HepG2 (cell line): ENCODE measurements at places on chromosomes 4 and X. TPM values are rescaled to one million over a fixed set of nuclear protein-coding genes. Genes with fewer than 3 reads are reported as not detected.
A peak's percentile ranks its signal among the peaks of the same experiment; 100 is the strongest.

The OPN1MW3 gene
- not detected in 2 replicates for total RNA-seq

The PCYT1B gene
- 9.2 and 15.9 TPM in 2 replicates for total RNA-seq

The PHKA1 gene
- 5.4 and 6.8 TPM in 2 replicates for total RNA-seq

The GLRA3 gene
- total RNA-seq: not detected in 2 replicates

The RHOXF2B gene
- total RNA-seq: not detected in 2 replicates

The ARHGAP24 gene
- 0.22 and 0.55 TPM in 2 replicates for total RNA-seq

GRCh38 chr4:18134111-18134510, 112.6 kb upstream of the LCORL start:
- DNase-seq: no peak

The LONRF3 gene
- 11.6 and 13.3 TPM in 2 replicates for total RNA-seq

GRCh38 chrX:108732630-108733321, 3.6 kb downstream of the IRS4 start:
- no peak for DNase-seq

The SOX3 gene
- total RNA-seq: not detected in 2 replicates

GRCh38 chr4:149279776-149280175, 535.9 kb downstream of the IQCM start:
- DNase-seq: no peak

The COQ2 gene
- total RNA-seq: 16.4 and 17.3 TPM in 2 replicates

DNA sequence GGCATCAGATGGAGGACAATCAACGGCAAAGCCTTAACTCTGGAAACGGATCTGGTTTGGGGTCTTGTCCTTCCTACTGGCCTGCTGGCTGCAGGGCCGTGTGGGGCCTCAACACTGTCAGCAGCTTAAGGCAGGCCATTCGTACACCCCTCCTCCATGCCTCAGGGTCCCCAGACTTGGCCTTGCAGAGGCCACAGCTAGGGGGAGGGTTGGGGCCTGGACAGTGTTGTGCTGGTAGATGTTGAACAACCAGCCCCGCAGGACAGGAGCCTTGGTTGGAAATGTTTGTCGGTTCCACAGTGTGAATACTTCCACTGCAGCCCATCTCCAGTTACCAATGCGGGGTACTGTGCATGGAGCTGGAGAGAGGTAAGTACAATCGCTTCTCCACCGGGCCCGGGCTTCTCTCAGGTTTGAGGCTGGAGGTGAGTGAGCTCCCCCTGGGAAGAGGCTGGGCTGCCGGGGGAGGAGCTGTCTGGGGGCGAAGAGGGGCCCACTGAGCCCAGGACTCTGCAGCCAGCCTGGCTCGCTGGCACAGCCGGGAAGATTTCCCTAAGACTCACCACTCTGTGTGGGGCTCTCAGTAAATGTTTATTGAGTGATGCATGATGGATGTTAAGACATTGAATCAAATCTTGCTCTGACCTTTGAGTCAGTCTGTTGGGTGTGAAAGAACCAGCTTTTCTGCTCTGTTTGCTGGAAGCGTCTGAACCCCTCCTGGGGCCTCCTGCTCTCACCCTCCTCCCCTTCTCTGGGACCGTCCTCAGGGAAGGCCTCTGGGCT, 19.7 kb upstream of the GPR78 start:
- DNase-seq: no peak

GRCh38 chr4:23225564-23225963, 532.8 kb downstream of the GBA3 start:
- no peak for DNase-seq

GRCh38 chr4:153785910-153786721, 2.8 kb downstream of the SFRP2 start:
- DNase-seq: peak; percentile 3

DNA sequence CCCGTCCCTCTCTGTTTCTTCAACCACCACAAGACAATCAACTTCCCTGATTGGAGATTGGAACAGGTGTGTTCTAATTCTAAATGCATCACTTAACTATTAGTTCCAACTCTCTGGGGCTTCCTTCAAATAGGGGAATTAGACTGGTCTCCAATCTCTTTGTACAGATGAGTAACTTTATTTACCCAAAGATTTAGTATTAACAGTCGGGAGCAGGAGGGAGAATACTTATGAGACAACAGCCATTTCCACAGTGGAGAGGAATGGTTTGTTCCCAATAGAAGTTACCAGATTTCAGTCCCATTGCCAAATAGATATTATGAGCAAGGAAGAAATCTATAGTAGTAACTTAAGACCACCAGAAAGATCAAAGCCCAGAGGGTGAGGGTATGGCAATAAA, 46.2 kb downstream of the CASK start:
- DNase-seq: peak; percentile 7

The CLGN gene
- 10.0 and 17.0 TPM in 2 replicates for total RNA-seq

- DNase-seq: no peak
These were observed 180.2 kb downstream of the PALLD start for GRCh38 chr4:168677063-168677462.

GRCh38 chr4:1285790-1286553, 3.7 kb upstream of the MAEA start:
- DNase-seq: peak; percentile 50

- no peak for DNase-seq
These were observed 254.0 kb downstream of the TMA16 start for GRCh38 chr4:163748449-163748848.

The FMR1NB gene
- total RNA-seq: not detected in 2 replicates

The EXOC1 gene
- total RNA-seq: 18.4 and 23.8 TPM in 2 replicates

The KLHL4 gene
- 0.13 and 0.15 TPM in 2 replicates for total RNA-seq

The CLNK gene
- total RNA-seq: not detected in 2 replicates

DNA sequence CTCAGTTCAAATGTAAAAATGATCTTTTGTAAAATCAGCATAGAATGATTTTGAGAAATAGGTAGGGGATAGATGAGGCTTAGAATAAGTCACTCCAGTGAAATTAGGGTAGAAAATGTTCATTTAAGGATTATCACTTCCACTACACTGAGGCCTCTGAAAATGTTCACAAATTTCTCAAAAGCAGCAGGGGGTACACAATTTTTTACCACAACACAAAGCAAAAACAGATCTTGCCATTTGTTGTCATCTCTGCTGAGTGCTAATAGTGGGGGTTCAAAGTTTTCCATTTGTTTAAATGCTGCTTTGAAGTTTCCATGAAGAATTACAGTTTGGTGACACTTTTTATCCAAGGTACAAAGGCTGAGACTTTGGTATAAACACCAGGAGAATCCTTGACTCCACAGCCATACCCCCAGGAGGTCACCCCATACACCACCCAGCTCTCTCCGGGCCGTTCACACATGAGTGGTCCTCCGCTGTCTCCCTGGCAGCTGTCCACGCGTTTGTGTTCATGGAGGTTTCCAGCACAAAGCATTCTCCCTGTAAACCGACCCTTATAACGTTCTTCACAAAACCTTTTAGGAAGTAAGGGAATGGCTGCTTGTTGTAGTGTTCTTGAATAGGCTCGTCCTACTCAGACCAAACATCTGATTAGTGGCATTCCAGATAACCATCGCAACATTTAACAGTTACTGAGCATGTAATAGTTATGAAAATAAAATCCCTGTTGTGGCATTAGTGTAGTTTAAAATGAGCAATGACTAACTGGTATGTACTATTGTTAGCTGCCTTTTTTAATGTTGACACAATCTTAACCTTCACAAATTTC, 71.0 kb downstream of the PRSS12 start:
- DNase-seq: peak; percentile 18

- peak; percentile 4 for DNase-seq
These were observed 664 bp downstream of the PRSS12 start for GRCh38 chr4:118351851-118352827.

- DNase-seq: no peak
These were observed 173.3 kb downstream of the TBCK start for GRCh38 chr4:106142616-106143127.

DNA sequence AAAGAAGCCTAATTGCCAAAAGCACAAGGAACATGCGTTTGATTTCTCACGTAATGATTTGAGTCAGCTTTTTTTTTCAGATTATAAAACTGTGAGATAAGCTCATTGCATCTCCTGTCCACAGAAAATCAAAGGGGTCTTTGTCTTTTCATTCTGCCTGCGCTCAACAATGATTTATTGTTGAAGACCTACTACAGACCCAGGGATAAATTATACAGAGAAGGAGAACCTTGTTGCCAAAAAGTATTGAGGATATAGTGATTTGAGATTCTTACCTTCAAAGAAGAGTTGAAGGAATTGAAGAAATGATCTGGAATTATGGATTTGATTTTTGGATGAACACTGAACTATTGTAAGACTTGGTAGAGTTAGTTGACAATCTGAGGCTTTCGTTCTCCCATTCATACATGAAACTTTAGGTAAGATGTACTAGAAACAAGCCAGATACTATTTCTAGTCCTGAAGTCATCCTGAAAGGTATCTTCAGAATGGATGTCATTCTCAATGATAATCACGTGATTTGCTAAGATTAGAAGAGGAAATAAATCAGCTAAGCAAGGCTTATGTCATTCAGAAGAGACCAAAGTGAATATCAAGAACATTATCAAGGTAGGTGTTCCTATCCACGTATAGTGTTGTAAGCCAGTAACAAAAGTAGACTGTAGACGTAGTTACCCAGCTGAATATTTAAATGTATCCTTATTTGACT, 71.1 kb upstream of the SCOC start:
- DNase-seq: no peak

- no peak for DNase-seq
These were observed 44.6 kb upstream of the ANKRD50 start for GRCh38 chr4:124757126-124757525.

The SPANXA1 gene
- not detected in 2 replicates for total RNA-seq

- DNase-seq: no peak
These were observed 200.2 kb downstream of the DKK2 start for GRCh38 chr4:106835919-106836318.

The NAA15 gene
- 50.2 and 81.2 TPM in 2 replicates for total RNA-seq

The FGF2 gene
- total RNA-seq: 0.02 and 0.04 TPM in 2 replicates

GRCh38 chrX:151711787-151712186, 4.0 kb upstream of the FATE1 start:
- no peak for DNase-seq

DNA sequence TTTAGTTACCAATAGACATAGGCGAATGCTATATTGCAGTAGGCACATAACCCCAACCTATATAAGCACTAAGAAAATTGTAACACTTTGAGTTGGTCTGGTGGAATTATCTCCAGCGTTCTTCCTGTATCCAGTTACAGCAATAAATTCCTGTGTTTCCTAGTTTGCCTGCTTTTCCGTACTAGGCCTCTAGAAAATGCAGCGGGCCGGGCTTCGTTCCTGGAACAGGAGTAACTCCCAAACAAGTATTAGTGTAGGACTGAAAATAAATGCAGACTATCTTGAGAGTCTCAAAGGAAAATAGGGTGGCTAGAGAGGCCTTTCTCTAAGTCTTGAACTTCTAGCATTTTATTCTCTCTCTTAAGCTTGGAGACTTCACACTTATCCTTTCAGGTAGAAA, 159.8 kb downstream of the OR13H1 start:
- no peak for DNase-seq

DNA sequence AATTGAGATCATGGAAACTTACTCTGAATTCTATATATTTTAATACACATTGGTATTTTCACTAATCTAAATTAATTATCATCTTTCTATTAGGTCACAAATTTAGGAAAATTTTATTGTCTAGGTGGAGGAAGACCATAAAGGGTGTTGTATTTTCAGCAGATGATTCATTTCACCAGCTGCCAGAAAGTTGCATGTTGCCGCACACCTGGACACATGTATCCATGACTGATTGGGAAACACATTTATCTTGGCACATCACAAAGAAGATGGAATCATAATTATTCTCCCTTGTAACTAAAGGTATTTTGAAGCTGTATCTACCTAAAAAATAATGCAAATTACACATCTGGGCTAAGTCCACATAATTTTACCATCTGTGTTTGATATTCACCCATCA, 33.1 kb downstream of the SLC7A11 start:
- no peak for DNase-seq
